ENCODE measurements at places on chromosomes 11 and 22.

GRCh38 chr11:32334822-32335221 is 100.5 kb downstream of the WT1 start:
- peak; percentile 21 for DNase-seq

DNA sequence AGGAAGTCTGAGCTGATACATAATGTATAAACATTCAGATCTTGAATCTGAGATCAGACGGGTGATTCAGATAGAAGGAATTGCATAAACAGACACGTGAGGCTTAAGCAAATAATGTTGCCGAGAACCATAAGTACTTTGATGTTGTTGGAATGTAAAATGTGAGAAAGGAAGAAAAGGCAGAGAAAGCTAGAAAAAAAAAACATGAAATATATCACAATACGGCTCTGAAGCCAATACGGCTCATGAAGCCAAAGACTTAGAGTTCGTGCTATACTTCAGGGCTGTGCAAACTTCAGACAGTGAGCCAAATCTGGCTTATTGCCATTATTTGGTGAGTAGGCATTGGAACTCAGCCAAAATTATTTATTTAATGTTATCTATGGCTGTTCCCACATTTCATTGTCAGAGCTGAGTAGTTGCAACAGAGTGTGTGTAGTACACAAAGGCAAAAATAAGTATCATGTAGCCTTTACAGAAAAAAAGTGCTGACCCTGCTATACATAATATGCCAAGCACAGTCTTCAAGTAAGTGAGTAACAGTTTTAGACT is 673.3 kb downstream of the CNTN5 start:
- DNase-seq = peak; percentile 90

GRCh38 chr22:27883656-27884350 is 35.3 kb downstream of the PITPNB start:
- DNase-seq = no peak

DNA sequence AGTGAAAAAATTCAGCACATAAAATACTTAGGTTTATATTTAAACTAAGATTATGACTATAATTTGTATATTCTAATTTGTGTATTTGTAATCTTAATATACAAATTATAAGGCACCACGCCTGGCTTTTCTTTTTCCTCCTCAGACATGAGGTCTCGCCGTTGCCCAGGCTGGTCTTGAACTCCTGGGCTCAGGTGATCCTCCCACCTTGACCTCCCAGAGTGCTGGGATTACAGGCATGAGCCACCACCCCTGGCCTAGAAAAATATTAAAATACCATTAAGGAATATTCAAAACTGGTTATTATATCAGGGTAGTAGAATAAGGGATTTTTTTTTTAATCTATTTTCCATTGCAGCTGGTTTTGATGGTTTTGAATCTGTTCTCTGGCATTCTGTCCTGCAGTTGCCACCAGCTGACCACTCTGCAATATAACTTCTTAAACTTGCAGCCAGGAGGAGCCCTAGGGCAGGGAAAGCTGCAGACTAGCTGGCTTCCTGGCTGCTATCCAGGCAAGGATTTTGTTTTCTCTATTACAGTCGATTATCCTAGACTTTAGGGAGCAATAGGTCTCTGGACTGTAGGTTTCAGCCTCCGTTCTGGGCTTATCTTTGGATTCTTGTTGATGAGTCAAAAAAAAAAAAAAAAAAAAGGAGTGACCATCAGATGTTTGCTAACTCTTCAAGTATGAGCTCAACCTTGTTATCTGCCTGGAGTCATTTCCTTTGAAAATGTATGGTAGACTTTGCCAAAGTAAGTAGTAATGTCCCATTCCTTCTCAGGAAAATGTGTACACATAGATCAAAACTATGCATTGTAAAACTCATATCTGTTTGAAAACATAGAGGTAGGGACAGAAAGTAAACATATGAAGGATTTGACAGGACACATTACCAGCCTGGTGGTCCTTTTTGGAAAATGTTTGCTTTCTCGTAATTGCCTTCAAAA is 13.2 kb downstream of the POLA2 start:
- peak; percentile 99 for DNase-seq

GRCh38 chr22:30079952-30080533 is at the start of gene HORMAD2:
Gene HORMAD2 (plus strand): TSS chr22:30080464. CDS start chr22:30093953, 13,489 bp downstream.
- DNase-seq = peak; percentile 38

DNA sequence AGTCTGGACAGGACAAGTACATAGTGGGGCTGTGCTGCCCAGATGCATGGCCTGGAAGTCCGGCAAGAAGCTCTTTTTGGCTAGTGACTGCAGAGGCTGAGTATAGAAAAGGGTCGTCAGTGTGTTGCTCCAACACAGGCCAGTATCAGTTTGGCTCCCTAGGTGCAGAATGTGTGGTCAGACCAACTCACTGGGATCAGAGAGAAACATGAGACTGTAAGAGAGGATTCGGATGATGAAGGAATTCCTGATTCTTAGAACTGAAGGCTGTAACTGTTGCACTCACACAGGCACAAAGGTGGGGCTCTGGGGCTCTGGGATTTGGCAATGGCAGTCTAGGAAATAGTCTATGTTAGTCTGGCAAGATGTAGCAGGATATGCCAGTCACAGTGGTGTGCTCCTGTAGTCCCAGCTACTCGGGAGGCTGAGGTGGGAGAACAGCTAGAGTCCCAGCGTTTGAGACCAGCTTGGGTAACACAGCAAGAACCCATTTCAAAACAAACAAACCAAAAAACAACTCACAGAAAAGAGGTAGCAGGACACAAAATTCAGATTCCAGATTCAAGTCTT is 11.1 kb upstream of the UPB1 start:
- no peak for DNase-seq

DNA sequence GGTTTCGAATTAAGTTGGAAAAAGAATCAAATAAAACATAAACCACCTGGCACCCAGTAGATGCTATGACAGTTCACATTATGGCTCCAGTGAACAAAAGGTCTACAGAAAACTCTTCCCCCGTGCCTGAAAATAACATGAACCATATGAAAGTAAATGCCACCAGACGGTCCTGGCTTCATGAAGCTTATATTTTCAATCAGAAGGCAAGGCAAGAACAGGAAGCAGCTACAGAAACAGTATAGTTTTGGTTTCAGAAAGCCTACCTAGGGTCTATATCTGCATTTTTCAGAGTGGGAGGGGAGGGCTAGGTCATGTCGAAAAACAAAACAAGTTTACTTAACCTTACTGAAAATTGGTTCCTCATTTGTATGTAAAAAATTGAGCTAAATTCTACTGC is 9.8 kb downstream of the RAB30 start:
- DNase-seq = no peak

GRCh38 chr11:15851051-15851498 is 505.3 kb downstream of the SOX6 start:
- peak; percentile 46 for DNase-seq

- DNase-seq = peak; percentile 80
Measured at GRCh38 chr11:122099374-122100036, 16.5 kb downstream of the BLID start.

DNA sequence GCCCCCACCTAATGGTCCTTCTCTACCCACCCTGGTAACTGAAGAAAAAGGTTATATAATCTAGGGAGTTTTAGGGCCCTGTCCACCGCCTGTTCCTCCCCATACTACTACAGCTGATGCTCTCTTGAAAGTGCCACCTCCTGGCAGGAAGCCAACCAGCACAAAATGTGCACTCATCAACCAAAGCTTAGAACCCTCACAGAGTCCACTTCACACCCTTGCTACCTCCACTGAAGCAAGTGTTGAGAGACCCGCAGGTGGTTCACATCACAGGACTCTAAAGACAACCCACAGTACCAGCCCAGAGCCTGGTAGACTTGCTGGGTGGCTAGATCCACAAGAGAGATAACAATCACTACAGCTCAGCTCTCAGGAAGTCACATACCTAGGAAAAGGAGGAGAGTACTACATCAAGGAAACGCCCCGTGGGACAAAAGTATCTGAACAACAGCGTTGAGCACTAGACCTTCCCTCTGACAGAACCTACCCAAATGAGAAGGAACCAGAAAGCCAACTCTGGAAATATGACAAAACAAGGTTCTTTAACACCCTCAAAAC is 17.5 kb upstream of the OR10W1 start:
- DNase-seq = no peak

GRCh38 chr11:13926981-13927380 is 35.5 kb upstream of the SPON1 start:
- no peak for DNase-seq

DNA sequence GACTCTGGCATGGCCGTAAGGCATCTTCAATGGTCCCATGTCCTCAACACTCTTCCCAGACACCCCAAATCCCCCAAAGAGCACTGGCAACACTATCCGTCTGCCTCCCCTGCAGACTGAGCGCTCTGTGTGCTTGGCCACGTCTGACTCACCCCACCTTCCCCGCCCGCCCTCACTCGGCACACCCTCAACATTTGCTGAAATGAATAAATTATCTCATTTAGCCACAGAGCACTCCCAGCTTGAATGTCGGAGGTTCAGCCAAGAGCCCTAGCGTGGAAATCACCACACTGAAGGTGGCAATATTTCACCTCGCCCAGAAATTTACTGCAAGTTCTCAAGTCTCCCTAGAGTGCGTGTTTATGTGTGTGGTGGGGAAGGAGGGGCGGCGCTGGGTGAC is 46.6 kb upstream of the TCF20 start:
- DNase-seq = peak; percentile 5

GRCh38 chr11:108313444-108313843 is 90.6 kb downstream of the ATM start:
- no peak for DNase-seq

DNA sequence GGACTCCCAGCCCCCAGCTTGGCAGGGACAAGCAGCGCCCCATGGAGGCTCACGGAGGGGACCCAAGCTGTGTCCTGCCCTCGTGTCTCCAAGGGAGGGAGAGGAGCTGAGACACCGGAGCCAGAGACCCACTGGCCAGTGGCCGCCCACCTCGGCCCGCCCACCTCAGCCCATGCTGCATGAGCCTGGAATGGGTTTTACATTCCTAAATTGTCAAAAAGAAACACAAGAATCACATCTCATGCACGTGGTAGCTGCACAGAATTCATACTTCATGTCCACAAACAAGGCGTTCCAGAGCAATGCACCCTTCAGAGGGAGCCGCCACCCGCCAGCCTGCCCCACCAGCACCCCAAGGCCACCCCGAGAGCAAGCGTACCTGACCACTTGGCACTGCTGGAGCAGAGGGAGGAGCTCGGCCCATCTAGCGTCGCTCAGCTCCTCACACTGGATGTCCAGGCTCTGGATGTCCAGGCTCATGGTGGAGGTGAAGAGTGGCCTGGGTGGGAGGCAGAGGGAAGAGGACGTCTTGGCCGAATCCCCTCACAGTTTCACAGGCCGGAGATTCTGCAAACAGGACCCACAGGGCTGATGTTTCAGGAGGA is 5.3 kb downstream of the RNH1 start:
- DNase-seq = no peak

DNA sequence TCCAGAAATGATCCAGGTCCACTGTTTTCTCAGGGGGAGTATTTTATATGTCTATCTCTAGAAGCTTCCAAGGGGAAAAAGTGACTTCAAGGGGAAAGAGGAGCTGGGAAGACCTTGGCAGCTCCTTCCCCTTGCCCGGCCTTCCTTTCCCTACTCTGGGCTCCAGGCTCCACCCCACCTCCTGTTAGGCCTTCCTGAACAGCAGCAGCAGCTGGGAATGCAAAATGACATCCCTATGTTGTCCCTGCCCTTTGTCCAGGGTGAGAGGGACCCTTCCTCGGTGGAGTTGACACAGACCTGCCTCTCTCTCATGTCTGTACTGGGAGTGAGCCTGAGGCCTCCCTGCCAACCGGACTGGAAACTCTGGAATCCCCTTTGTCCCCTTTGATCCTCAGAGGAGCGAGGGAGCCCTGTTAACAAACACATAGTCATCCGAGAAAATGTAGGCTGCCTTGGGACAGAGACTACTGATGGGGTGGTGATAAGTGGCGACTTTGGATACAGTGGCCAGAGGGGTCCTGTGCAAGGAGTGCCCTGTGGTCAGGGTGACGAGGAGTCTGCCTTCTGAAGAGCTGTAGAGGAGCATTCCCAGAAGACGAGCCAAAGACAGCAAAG is 9.0 kb upstream of the MALAT1 start:
- peak; percentile 42 for DNase-seq

DNA sequence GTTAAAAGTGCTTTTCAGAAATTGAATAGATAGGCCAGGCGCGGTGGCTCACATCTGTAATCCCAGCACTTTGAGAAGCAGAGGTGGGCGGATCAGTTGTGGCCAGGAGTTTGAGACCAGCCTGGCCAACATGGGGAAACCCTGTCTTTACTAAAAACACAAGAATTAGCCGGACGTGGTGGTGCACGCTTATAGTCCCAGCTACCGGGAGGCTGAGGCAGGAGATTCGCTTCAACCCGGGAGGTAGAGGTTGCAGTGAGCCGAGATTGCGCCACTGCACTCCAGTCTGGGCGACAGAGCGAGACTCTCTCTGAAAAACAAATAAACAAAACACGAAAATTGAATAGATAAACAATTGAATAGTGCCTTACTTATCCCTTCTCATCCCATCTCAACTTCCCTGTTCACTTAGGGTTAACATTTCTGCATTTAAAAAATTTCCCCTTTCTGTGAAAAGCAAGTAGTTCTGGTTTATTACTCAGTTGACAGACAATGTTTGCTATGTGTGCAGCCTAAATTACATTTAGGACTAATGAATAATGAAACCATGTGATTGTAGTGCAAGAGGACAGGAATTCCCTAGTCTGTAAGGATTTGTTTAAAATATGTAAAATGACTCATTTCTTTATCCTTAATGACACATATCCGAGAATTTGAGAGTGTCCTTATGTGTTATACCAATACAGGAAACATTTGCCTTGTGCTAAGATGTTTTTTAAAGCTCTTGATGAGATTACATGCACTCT is 6.0 kb downstream of the RNF169 start:
- DNase-seq = peak; percentile 82

GRCh38 chr11:113895367-113896155 is 9.0 kb upstream of the HTR3B start:
- DNase-seq = no peak

DNA sequence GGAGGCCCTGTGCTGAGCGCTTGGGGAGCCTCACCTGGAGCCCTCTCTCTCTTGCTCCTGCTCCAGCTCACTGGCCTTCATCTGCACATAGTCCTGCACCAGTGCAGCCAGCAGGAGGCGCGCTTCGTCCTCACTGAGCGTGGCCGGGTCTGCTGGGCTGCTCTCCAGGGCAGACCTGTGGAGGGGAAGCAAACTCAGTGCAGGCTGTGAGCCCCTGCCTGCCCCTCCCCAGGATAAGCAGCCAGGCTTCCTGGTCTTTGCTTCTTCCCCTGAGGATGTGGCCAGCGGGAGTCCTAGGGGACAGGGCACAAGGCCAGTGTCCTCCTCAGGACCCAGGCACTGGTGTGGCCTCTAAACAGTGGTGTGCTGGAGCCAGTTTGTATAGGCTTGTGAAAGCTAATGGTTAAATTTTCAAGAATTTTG is 2.2 kb downstream of the CALCA start:
- DNase-seq = no peak

- DNase-seq = no peak
Measured at GRCh38 chr11:2190657-2191471, 19.2 kb upstream of the TH start.

GRCh38 chr11:34564406-34564805 is 50.8 kb upstream of the ELF5 start:
- DNase-seq = peak; percentile 9

Measured in cardiac fibroblast (primary cell).